NCI-H1048 (cell line): ENCODE measurements at places on chromosomes 6 and 20.
A peak's percentile ranks its signal among the peaks of the same experiment; 100 is the strongest.

GRCh38 chr6:2579804-2580570 is 170.7 kb downstream of the MYLK4 start:
- no peak for DNase-seq

- DNase-seq: no peak
These were observed 52.4 kb downstream of the MAP3K7 start for GRCh38 chr6:90534337-90535025.

- no peak for DNase-seq
These were observed 261.9 kb downstream of the FOXA2 start for GRCh38 chr20:22322513-22322912.

DNA sequence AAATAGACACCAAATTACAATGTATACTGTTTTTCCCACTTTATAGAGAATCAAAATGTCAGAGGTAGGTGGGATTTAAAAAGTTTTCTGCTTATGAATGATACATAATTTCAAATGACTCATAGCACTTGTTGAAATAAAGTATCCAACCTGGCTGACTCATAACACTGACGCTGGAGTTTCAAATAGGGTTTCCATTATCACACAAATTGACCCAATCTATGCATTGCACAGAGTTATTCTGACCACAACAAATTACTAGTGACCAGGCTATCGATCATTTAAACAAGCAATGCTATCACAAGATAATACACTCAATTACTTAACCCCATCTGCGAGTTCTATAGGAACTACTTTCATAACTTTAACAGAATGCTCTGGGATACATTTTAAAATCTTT is 31.9 kb upstream of the PRELID3B start:
- DNase-seq: no peak

GRCh38 chr20:62386383-62387218 is at the start of gene RPS21:
Gene RPS21, plus strand, starts transcription at chr20:62387103. Its CDS starts 236 bp downstream, at chr20:62387339.
- DNase-seq: peak; percentile 78

- no peak for DNase-seq
These were observed at the start of gene ZNF512B for GRCh38 chr20:63969838-63970713. Gene ZNF512B, minus strand, starts transcription at chr20:63969930. Its CDS starts 1,980 bp downstream, at chr20:63967950.

DNA sequence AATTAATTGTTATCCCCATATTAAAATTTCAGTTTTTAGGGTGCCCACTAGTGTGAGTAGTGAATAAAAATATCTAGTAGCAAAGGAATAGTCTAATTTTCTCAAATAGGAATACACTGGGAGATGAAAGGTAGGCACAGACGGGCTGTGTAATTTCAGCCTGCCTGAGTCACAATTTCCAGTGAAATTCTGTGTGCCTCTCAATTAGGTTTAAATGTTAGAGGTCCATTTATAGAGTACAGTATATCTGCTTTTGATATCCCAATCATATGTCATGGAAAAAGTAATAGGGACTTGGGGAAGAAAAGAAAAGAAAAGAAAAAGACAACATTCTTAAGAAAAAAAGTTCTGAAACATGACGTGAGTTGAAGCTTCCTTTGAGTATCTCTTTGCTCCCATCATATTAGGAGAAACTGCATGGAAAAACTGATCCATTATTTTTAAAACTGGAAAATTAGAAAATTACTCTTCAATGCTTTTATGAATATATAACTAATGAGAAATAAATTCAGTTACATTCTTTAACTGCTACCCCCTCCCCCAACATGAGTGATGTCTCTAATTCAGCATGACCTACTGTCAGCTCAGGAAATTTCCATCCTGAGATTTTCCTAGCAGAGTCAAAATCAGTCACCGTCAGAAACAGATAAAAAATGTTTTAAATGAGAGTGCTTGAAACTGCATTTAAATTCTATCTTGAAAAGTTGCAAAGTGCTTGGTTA is 473.8 kb upstream of the HSF2 start:
- DNase-seq: no peak
